NCI-H2171 (cell line): ENCODE measurements at places on chromosomes 4 and X.

- DNase-seq = no peak
These were observed 22.5 kb downstream of the GYPE start for GRCh38 chr4:143882892-143883291.

DNA sequence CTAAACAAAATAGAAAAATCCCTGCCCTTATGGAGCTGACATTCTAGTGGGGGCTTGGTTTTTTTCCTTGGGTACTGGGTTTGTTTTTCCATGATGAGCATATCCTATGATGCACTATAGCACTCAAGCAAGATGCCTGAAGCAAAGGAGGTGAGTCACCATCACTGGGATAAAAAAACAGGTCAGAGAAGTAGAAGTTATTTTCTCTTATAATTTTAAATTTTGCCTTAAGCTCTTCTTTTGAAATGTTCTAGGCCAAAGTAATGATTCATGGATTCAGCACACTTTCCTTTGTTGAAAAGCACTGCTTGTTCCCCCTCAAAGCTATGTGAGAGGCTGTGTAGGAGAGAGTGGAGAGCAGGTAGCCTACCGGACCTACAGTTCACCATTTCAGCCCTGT lies 15.2 kb upstream of the CXCL2 start:
- DNase-seq = no peak

DNA sequence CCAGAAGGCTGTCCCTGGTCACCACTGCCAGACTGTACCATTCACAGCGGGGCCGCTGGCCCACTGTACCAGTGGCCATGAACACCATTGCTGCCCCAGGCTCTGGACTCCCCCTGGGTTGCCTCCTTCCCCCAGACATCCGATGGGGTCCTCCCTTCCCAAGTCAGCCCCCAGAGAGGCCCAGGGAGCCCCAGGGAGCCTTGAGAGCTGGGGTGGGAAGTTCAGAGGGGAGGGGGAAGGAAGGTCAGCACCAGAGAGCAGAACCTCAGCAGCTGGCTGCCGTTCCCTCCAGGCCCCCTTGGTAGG lies 441 bp upstream of the ARHGAP4 start:
- DNase-seq = no peak

DNA sequence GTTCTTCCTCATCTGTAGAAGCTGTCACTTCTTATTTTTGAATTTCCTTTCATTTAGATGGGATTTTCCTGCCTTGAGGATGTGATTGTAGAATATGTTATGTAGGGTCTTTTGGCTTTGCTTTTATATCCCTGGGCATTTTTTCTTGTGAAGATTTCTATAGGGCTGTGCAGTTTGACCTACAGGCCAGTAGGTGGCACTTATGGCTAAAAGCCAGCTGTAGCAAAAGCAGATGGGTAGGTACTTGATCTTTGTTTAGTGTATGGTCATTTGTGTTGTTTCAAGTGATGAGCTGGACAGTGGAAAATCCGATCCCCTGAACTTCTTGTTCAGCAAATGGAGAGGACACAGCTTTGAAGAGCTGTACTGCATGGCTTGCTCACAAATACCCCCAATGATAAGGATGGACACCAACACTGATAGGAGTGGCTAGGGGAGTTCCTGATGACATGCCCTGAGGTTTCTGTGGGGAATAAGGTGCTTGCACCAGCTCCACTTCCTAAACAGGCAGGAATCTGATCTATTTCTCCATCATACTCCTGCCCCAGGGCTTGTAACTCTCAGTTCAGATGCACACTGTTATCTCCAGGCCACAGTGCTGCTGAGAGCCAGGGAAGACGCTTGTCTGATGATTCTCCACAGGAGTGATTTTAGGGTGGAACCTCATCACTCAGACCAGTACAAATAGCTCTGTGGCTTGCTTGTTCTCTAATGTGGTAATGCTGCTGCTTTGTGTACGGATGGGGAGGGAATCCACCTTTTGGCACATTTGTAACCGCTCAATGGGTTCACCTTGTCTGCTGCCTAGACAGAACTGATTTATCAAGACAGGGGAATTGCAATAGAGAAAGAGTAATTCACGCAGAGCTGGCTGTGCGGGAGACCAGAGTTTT lies 417.1 kb upstream of the MAGEB16 start:
- DNase-seq = no peak

GRCh38 chrX:66684196-66684595 lies 45.3 kb upstream of the EDA2R start:
- DNase-seq = no peak

- DNase-seq = no peak
These were observed 1.3 kb upstream of the F11 start for GRCh38 chr4:186264660-186265059.

GRCh38 chr4:8330821-8331574 lies 61.4 kb downstream of the HTRA3 start:
- no peak for DNase-seq

DNA sequence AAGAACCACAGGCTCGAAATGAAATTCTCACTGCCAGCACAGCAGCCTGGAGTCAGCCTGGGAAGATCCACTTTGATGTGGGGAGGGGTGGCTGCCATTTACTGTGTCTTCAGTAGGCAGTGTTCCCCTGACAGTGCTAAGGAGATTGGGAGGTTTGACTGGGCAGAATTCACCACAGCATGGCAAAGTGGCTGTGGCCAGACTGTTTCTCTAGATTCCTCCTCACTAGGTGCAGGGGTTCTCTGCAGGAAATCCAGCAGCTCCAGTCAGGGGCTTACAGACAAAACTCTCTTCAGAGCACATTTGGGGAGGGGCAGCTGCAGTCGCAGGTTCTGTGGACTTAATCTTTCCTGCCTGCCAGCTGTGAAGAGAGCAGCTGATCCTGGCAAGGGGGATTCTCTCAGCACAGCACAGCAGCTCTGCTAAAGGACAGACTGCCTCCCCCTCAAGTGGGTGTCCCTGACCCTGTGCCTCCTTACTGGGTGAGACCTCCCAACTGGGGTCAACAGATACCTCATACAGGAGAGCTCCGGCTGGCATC lies 1174.0 kb downstream of the RAPGEF2 start:
- no peak for DNase-seq

GRCh38 chr4:135732448-135732847 lies 1530.9 kb upstream of the PABPC4L start:
- no peak for DNase-seq

- DNase-seq = no peak
These were observed 13.6 kb downstream of the SMIM20 start for GRCh38 chr4:25927361-25928195.

GRCh38 chr4:156939801-156940200 lies 31.8 kb downstream of the PDGFC start:
- no peak for DNase-seq

DNA sequence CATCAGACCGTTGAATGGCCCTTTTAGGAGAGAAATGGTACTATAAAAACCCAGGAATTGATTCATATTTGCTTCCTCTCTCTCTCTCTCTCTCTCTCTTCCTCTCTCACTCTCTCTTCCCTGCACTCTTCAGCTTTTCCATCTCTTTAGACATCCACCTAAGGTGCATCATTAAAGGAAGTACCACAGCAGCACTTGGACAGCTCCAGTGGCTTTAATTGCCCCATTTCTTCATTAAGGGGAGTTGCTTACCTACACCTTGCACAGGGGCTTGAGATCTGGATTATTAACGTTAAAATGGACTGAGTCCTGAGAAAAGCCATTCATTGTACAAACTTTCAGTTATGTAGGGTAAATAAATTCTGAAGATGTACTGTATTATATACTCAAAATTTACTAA lies 323.6 kb downstream of the AFF2 start:
- DNase-seq = no peak

DNA sequence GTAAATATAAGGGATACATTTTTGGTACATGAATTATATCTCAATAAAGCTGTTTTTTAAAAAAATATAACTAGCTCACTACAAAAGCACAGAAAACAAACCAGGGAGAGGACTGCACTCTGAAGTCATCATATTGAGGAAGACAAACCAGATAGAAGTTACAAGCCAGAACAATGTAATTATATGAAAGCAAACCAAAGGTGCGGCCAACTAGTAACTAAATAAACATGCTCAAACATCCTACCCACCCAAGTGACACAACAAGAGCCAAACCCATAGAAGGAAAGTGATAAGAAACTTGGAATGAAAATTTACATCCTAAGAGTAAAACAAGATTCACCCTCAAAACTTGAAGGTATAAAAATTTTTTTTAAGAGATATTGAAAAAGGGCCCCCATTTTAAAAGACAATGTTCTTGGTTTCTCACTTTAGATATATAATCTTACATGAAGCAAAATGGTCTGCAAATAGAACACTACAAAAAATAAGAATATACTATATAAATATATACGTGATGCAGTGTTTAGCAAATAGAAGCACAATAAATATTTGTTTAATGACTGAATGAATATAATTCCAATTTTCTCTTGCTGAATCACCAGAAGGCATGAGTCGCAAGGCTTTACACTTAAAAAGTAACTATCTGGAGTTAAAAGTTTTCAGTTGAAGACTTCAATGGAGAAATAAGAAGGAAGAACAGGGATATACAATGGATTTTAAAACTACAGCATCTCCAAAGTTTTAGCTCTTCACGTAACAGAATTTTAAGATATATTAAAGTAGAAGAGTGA lies 4.0 kb upstream of the SH3D19 start:
- no peak for DNase-seq

DNA sequence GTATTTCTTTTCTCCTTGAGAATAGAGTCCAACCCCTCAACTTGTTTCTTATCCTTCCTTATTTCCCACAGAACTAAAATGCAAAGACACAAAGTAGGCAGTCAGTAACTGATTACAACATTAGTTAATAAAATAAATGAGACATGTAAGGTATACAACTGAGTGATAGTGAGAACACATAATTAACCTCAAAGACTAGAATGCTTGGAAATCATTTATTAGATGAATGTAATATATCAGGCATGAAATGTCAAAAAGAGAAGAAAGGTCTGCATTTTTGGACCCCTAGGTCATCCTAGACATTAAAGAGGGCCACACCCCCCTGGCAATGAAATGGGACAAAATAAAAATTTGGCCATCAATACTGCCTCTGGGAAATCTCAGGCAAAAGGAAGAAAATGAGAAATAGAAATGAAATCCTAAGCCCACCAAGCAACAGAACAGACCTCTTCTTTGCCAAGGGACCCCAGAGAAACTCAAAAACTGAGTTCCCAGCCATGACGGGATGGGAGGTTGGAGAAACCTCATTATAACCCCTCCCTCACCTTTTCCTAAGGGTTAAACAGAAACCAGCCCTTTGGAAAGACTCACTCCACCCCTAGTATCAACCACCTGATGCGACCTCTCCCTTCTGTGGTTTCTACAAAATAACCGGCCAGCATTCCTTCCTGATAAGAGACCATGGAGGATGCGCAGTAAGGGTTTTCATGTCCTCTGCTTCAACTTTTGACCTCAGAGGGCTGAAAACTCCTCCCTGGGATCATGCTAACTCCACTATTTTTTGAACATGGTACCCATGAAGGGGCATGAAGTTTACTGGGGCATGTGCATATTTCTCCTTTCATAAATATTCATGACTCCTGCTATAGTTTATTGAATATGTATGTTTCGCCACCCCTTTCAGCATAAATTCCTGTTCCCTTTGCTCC lies 90.0 kb upstream of the EXOC1L start:
- no peak for DNase-seq

- DNase-seq = no peak
These were observed 65.9 kb upstream of the CBLL2 start for GRCh38 chrX:22206781-22207180.

DNA sequence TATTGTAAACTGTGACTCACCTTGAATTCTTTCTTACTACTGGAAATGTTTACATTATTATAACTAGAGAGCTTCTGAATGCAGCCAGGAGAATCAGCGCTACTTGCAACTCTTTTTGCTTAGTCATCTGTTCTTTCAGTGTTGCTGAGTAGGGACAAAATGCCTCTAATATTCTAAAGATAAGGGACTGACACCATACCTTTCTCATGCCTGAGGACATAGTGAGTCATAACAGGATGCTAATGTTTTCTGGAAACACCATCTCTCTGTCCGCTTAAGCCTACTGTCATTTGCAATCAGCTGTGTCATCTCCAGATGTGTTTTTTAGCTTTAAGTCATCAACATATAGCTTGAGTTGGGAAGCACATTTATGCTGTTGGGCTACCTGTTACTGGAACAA lies 108.3 kb downstream of the QRFPR start:
- no peak for DNase-seq

DNA sequence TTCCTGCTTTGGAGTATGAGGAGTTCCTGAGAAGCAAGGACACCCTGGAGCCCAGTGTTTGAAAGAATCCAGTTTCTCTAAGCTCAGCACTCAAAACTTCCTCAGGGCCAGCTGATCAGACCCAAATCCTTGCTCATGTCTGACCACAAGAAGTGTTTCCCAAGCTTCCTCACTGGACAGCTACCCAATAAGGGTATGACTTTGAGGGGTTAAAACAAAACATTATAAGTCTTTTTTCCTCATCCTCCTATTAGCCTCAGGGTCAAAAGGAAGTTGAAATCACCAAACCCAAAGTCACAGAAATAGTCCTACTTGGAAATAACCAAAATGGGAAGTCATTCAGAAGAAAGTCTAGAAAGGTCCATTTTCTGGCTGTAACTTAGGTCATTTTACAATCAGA lies 13.7 kb downstream of the ZBTB33 start:
- no peak for DNase-seq

- no peak for DNase-seq
These were observed 8.1 kb downstream of the EPGN start for GRCh38 chr4:74316397-74316796.

DNA sequence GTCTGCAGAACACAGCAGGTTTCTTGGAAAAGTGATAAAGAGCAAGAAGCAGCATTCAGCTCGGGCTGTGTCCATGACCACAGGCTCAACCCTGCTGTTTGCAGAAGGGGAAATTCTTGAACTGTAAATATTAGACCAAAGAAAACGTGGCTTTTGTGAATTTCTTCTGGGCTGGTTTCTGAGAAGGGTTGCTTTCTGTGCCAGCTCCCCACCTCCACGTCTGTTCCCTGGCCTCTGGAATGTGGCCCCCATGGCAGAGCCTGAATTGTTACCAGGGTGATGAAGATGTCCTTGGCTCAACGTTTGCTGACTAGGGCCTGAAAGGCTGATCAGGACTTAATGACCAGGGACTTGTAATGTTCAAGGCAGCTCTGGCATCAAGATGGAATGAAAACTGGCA lies 116.0 kb downstream of the CPEB2 start:
- no peak for DNase-seq

- DNase-seq = no peak
These were observed 12.5 kb downstream of the RFC1 start for GRCh38 chr4:39353478-39354253.

- no peak for DNase-seq
These were observed 22.8 kb downstream of the STAP1 start for GRCh38 chr4:67581208-67581857.

DNA sequence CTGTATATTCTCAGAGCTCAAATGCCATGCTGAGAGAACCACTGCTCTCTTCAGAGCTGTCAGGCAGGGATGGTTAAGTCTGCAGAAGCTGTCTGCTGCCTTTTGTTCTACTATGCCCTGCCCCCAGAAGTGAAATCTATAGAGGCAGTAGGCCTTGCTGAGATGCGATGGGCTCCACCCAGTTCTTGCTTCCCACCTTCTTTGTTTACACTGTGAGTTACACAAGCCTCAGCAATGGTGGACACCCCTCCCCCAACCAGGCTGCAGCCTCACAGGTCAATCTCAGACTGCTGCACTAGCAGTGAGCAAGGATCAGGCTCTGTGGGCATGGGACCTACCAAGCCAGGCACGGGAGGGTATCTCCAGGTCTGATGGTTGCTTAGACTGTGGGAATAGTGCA lies 271.6 kb downstream of the CENPC start:
- no peak for DNase-seq

GRCh38 chrX:73916489-73916888 lies 353.5 kb downstream of the CHIC1 start:
- DNase-seq = no peak

- DNase-seq = no peak
These were observed 48.3 kb upstream of the MND1 start for GRCh38 chr4:153296040-153296823.
